ELF-1 (cell line): ENCODE measurements at places on chromosomes 3 and 15.

GRCh38 chr3:73144828-73145227, 83.4 kb downstream of the EBLN2 start:
- DNase-seq = no peak

DNA sequence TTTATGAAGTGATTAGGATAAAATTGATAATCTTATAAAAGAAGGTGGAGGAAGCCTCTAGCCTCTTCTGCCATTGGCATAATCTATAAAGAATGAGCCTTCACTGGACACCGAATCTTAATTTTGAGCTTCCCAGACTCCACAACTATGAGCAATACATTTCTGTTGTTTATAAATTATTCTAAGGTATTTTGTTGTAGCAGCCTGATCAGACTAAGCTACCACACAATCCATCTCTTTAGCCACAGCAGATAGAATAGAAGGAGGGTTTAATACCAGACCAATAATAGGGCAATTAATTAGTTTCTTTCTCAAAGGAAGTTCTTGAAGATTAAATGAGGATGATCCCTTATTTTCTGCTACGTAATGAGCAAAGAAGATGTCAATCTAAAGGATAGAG, 33.3 kb downstream of the SUCNR1 start:
- no peak for DNase-seq

DNA sequence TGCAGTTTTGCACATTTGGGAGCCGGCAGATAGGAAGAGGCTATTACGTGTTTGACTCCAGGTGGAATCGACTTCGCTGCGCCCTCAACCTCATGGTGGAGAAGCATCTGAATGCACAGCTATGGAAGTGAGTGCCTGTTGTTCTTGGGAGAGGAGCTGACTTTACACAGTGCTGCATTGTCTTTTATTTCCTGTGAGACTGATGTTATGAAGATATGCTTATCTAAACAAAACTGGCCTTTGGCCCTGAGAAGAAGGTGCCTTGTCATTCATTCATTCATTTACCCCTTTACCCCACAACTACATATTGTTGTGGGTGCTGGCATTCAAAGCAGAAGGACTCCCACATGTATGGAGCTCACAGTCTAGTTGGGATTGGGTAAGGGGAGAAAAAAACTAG, 32.6 kb downstream of the PSMD6 start:
- DNase-seq = no peak

- no peak for DNase-seq
These were observed 126.2 kb downstream of the GOLIM4 start for GRCh38 chr3:167969548-167969947.

DNA sequence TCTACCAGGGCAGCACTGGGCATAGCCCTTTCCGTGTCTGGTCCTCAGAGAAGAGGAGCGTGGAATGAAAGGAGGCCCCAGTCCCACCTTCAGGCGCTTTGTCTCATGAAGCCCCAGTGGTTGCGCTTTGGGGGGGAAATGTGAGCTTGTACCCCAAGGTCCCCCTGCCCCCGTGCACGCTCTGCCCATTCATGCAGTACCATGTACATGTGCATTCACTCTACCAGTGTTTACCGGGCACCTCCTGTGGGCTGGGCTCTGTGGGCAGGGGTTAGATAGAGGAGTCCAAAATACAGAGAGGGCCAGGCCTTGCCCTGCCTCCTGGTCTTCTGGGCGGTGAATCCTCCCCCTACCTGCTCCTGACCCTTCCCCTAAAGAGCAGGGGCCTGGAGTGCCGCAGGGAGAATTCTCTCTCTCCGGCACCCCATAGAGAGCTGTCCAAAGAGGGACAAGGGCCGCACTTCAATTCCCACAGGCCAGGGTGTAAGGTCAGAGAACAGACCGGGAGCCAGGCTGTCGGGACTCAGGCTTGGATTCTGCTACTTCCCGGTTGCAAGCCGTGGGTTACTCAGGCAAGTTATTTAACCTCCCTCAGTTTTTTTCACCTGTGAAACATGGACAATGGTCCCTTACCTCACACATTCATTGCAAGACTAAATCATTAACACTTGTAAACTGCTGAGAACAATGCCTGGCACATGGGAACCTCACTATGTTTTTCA, 153.4 kb downstream of the MEGF11 start:
- peak; percentile 86 for DNase-seq

- no peak for DNase-seq
These were observed 9.4 kb upstream of the C15orf39 start for GRCh38 chr15:75192307-75192706.

GRCh38 chr15:65363306-65363705, 14.5 kb downstream of the IGDCC3 start:
- no peak for DNase-seq

DNA sequence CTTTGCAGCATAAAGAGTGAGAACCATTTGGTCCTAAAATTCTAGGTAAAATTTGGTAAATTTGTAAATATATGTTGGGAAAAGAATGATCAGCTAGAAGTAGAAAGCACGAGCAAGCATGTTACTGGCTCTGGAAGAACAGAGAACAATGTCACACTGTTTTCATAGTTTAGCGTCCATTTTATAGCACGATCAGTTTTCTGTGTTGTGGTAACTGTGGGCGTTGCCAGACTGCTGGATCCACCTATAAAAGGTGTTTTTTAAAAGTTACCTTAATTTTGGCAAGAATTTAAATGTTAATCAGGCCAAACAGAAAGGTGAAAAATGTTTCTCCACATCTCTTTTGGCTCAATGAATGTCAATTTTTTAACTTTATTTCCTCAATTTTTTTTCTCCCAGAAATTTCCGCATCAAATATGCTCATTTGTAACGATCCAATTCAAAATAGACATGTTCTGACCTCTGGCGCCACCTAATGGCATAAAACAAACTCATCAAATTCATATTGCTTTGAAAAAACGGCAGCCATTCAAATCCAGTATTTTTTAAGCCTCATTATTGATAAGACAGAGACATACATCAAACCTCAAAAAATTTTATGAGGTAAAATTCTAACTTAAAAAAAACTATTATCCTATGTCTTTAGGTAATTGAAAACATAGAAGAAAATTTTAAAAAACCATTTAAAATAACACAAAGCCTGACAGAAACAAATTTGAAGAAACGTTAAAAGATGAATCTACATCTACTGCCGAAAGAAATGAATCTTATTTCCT, 5.5 kb upstream of the GP5 start:
- no peak for DNase-seq

DNA sequence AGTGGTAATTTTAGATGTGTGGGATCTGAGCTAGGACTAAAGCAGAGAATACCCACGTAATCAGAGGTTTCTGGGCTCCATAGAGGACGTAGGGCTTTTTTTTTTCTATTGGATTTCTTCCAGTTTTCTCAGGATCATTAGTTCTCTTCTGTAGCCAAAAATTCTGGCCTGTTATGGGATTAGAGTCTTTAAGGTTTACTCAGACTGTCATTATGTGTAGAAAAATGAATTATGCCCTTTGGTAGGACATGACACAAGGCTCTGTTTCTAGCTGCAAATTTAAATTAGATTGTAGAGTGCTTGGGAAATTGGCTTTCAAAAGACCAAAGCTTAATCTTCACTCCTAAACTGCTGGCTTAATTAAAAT, 1.9 kb downstream of the SETD5 start:
- no peak for DNase-seq

DNA sequence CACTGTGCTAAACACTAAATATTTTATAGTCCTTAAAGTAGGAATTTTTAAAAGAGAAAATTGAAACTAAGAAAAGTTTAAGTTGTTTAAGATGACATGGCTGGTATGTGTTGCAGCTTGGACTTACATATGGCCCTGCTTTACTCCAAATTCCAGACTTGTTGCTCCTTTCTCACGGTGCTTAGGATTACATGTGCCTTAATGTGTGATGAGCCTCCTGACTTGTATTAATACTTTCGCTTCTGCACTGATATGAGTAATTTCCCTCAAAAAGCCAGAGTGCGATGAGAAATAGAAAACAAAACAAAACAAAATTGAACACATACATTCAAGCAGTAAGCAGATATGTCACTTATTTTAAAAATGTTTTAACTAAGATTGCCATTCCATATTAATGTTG, 250.2 kb downstream of the VGLL3 start:
- DNase-seq = no peak

DNA sequence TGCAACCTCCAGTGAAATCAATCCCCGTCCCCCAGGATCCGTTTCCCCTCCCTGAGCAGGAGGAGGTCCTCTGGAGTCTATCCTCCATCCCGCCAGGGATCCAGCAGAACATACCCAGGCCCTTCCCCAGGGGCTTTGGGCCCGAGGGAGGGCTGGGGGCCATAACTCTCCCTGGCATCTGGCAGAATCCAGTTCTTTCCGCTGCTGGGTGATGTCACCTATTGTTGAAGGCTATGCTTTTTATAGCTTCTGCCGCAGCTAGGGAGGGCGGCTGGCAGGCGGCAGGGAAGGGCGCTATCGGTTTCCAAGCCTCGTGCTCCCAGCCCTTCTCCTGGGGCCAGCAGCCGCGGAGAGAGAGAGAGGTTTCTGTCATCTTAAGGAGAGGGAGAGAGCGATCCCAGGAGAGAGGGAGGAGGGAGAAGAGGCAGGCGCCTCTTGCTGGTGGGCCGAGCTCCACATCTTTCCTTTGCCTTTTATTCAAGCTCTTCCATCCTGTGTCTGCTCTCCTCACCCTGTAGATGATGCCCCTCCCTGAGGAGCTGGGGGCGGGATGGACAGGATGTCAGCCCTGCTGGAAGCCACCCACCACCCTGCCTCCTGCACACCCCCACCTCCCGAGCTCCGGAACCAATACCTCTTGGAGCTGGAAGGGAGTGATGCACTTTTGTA, 120.1 kb downstream of the ANP32A start:
- peak; percentile 89 for DNase-seq

DNA sequence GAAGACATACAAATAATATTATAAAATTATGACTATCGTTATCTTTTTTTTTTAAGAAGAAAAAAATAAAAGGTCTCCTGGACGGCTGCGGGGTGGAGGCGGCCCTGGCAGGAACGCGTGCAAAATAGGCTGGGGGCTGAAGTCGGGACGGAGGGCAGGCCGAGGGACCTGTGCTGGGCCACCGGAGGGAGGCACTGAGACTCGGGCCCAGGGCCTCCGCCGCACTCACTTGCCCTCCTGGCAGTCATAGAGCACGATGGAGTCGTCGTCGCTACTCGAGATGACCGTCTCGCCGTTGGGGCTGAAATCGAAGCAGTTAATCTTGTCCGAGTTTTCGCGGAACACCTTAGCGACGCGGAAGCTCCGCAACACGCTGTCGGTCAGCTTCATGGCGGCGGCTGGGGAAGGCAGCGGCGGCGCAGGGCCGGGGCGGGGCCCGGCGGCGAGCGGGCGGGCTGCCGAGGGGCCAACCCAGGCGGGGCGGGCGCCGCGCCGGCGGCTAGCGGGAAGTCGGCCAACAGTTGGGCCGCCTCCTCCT, 408 bp downstream of the WDR82 start:
- DNase-seq = peak; percentile 68

GRCh38 chr15:93974804-93975481, 256.4 kb upstream of the MCTP2 start:
- peak; percentile 68 for DNase-seq

DNA sequence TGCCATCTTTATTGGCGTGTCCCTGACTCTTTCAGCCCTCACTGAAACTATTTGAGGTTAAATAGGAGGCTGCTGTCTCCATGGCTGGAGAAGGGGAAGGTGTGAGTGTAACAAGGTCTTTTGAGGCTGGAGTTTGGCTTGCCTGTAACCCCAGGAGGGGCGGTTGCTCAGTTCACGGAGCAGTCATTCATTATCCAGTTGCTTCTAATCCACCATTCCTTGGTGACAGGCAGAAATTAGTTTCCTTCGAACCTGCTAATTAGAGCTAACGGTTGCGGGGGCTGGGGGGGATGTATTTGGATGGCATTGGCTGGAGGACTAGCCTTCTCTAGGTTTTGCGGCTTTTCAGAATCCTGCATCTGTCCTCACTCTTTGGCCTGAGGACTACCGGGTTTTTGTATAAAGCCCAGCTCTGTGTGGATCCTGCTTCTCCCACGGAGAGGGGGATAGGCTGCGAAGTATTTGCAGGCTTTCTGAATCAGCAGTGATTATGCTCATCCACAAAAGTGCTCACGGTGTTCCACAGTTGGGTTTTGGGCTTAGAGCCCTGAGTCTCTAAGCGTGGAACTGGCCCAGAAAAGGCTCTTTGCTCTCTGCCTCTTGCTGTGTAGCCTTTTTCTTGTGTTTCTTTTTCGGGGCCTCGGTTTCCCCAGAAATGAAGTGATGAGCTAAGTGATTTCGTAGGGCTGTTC, 18.6 kb downstream of the FGD5 start:
- DNase-seq = peak; percentile 41

DNA sequence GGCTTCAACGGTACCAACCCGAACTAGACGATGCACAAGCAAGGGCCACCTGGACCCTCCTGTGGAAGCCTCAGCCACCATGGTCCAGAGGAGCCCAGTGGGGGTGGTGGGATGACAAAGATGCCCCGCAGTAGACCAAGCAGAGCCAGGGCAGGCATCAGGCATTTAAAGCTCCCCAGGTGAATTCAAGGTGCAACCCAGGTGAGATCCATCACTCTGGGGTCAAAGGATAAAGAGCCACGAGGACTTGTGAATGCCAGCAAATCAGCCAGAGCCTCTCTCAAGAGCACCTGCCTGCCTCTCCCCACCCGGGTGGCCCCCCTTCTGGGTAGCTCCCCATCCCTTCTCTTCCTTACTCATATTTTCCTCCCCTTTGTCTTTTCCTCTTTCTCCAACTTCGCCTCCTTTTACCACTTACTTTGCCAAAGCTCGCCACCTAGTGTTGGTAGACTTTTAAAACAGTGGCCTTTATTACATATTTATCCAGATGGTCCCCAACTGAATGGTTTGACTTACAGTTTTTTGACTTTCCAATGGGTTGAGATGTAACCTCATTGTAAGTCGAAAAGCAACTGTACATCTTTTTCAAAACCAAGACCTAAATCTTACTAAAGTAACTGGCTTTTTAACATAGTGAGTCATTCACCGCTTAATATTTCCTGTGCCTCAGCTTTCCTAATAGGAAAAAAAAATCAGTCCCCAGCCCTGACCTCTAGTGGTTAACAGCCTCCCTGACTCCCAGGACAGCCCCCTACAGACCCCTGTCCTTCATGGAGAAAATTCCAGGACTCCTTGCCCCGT, 18.8 kb downstream of the PLA2G4F start:
- DNase-seq = peak; percentile 42
